Fibroblast of skin of right biceps (primary cell): ENCODE measurements at places on chromosomes 3 and 15.
A peak's percentile ranks its signal among the peaks of the same experiment; 100 is the strongest.

- DNase-seq = peak; percentile 40
Measured at GRCh38 chr3:132787616-132788300, 65.5 kb upstream of the NPHP3 start.

DNA sequence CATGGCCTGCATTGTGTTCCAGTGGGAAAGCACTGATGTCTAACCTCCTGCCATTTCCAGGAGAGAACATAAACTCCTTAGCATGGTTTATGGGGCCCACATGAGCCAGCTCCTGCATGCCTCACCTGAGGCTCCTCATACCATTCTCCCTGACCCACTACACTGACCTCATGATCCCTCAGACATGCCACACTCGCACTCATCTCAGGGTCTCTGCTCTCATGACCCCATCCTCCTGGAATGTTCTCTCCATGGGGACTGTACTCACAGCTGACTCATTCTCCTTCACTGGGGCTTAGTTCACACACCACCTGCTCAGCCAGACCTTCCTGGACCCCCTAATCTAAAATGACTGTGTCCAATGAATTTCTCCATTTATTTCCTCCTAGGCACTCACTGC, 4.0 kb upstream of the LMCD1 start:
- peak; percentile 72 for DNase-seq

DNA sequence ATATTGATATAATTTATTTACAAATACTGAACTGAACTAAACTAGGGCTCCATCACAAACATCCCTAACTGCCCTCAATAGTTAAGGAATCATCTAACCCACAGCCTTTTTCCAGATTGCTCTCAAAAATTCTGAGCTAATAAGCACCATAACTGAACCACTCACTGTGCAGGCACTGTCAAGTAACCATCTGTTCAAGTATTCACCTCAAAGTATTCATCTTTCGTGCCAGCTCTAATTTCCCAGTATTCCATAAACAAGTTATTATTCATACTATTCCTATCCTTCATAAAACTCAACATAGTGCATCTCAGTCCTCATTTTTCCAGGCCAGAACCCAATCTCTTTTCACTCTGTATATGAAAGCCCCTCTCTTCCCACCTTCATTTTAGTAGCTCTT, 41.1 kb downstream of the THBS1 start:
- DNase-seq = no peak

- peak; percentile 38 for DNase-seq
Measured at GRCh38 chr3:113136071-113136470, 75.3 kb upstream of the BOC start.

GRCh38 chr3:157938154-157938779, 168.0 kb downstream of the SHOX2 start:
- peak; percentile 77 for DNase-seq

DNA sequence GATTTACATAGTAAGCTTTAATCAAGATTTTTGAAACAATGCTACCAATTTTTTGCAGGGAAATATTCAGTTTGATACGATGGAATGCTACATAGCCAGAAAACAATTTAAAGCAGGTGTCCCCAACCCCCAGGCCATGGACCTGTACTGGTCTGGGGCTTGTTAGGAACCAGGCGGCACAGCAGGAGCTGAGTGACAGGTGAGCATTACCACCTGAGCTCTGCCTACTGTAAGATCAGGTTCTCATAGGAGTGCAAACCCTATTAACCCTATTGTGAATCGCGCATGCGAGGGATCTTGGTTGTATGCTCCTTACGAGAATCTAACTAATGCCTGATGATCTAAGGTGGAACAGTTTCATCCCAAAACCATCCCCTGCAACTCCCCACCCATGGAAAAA, 322.6 kb upstream of the NECTIN3 start:
- DNase-seq = no peak

- DNase-seq = no peak
Measured at GRCh38 chr15:60121845-60122244, 117.7 kb downstream of the FOXB1 start.

GRCh38 chr15:79060175-79060574, 30.4 kb downstream of the RASGRF1 start:
- no peak for DNase-seq

- DNase-seq = no peak
Measured at GRCh38 chr3:183868796-183869195, 15.9 kb downstream of the PARL start.

DNA sequence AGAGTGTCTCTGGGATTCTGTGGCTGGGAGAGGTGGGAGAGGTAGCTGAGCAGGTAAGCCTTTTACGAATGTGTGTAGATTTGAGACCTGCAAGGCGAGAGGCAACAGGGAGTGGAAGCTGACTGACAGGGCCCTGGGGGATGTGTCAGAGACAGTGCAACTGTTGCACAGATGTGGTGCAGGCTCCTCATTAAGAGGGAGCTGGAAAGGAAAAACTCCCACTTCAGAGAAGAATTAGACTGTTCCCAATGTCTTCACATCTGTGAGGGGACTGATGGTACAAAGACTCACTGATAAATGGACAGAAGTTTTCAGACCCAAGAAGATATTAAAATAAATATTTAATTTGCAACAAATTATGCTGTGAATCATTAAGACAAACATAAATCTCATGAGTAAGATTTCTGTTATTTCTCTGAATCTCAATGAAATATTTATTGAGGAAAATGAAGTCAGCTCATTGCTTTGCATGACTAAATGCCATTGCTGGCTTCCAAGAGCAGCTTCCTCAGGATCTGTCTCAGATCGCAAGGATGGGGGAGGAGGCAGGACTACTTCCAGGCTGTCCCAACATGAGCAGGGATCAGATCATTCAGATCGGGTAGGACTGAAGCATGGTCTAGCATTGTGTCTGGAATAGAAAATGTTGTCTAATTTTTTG, 127.3 kb upstream of the ROPN1 start:
- peak; percentile 95 for DNase-seq

- DNase-seq = no peak
Measured at GRCh38 chr3:42773409-42773751, 327 bp upstream of the CCDC13 start.

- DNase-seq = no peak
Measured at GRCh38 chr15:83090465-83090864, 17.0 kb upstream of the TM6SF1 start.

DNA sequence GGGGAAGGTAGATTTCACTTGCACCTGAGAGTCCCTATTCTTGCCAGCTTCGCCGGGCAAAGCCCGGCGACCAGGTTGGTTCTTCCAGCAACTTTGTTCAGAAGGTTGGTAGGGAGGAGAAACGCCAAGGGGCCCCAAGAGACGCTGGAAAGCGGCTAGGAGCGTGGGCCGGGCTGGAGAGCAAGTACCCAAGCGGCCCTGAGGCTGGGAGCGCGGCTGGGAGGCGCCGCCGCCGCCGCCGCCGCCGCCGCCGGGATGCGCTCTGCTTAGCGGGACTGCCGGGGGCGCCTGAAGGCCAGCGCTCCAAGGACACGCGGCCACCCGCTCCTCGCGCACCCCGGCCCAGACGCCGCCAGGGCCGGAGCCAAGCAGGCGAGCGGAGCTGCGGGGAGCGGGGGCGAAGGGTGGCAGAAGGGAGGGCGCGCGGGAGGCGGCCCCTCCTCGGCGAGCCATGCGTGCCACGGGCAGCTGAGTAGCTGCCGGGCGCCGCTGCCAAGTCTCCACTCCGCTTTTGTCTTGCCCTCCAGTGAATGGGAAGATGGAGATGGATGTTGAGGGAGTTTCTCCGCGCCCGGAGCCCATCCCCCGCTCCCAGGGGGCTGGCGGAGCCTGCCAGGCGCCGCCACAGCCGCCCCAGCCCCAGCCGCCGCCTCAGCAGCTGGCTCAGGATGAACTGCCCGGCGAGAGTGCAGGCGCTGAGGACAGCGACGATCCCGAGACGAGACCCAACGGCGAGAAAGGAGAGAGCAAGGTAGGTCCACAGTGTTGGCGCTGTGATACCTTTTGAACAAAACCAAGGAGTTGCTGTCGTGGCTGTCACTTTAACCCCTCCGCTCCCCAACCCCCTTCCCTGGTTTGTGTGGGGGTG, 227.4 kb upstream of the AZI2 start:
- peak; percentile 32 for DNase-seq

DNA sequence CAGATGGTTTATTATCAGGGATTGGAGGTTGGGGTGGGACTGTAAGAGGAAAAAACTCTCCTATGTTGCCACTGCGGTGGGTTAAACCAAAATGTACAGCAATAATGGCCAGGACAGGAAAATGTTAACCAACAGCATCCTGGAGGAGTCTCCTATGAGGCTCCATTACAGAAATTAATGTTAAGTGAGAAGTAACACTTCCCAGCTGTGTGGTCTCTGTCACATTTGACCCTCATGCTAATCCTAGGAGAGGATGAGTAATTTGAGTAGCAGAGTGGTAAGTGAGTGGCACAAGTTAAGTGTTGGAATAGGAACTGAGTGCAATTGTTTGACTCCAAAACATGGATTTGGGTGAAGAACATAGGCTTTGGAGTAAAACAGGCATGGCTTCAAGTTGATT, 39.0 kb downstream of the ARHGEF3 start:
- no peak for DNase-seq

DNA sequence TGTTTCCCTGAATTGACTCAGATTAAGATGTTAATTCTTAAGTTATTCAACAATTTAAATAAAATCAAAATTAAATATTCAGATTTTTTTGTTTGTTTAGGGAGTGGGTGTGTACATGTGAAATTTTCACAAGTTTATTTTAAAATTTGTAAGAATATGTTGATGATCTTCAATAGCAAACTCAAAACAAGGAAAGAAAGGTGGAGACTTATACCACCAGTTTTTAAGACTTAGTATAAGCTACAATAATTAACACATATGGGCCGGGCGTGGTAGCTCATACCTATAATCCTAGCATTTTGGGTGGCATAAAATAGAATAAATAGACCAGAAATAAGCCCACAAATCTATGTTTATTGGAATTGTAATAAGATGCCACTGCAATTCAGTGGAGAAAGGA, 1084.5 kb downstream of the ROBO1 start:
- no peak for DNase-seq

DNA sequence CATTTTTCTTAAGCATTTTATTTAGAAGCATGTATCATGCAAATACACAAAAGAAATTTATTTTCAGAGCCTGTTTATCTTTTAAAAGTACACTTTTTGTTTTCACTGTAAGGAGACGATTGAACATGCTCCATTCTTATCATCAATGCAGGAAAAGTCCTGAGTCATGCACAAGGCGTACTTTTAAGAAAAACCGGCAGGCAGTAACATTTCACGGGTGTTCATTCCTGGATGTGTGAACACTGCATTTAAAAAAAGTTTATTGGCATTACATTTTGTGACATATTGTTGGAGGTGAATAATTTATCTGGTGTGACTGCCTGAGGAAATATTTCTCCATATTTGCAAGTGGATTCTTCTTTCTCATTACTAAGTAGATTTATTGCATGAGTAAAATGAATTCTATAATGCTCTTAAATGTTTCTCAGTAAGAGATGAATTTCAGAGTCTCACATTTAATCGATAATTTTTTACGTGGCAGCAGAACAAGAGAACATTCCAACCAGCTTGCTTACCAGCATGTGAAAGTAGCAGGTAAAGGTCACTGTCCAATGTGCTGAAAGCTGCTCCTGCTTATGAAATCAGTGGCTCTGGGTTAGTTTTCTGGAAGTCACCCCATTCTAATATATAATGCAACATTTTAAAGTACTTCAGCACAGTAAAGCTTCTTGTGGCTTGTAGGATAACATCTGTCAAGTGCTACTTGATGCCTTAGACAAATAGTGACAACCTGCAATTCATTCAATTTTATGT, 87.0 kb downstream of the SV2B start:
- DNase-seq = peak; percentile 1

DNA sequence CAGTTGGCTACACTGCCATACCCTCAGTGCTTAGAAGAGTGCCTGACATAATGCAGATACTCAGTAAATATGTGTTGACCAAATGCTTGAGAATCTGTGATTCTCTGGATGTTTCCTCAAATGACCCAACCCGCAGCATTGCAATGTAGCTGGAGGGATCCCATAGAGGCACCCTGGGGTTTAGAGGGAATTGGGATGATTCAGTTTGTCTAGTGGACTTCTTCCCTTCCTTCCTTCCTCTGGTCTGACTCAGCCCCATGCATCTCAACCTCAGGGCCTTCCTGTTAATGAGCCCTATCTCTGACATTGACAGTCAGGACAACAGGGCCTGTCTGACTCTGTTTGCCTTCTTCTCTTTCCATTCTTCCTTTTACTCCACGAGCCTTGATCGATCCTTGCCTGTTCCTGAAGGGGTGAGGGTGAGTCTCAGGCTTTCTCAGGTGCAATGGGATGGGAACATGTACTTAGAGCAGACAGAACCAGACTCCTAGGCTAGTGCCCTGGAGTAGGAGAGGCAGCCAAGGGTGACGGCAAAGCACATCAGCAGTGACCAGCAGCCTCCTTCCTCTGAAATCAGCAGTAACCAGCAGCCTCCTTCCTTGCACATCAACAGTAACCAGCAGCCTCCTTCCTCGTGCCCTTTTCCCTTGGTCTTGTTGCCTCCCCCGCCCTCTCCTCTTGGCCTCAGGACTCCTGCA, 78.2 kb downstream of the DGKG start:
- DNase-seq = peak; percentile 90

- no peak for DNase-seq
Measured at GRCh38 chr3:134802428-134803050, 7.5 kb downstream of the EPHB1 start.

GRCh38 chr3:179837374-179837773, 184.5 kb downstream of the USP13 start:
- DNase-seq = peak; percentile 10

DNA sequence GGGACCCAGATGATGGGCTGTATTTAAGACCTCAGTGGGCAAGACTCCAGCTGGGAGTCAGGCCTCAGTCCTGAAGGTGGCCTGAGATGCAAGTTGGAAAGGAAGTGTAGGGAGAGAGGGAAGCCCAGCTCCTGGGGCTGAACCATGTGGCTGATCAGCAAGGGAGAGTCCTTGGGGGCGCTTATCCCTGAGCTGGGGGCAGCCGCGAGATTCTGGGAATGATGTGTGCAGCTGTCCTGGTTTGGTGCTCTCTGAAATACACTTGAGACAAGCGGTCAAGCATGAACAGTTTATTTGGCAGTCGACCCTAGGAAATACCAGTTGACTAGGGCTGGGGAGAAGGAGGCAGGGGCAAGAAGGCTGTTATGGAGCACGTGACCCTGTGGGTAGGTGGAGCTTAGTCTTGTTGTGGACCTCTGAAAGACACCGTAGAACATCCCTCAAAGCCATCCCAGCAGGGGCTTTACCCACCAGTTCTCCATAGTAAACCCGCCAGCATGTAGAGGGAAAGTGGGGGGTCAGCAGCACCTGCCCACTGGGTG, 41.8 kb upstream of the SLC6A11 start:
- DNase-seq = no peak

DNA sequence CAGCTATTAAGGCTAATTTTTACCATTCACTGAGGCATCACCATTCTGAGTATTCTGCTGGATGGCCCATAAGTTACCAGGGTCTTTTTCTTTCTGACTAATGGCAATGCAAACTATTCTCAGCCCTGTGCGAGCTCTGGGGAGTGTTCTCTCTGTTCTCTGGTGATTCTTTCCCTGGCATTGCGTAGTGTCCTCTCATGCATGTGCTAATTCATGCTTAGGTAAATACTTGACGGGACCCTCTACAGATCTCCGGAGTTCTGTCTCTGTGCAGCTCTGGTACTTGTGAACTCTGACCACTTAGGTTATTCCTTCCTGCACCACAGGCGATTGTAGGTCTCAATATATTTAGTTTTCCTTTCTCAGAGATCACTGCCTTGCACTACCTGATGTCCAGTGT, 34.8 kb downstream of the UBE2E1 start:
- DNase-seq = no peak
